ENCODE measurements at places on chromosomes 5 and 9. TPM values are rescaled to one million over a fixed set of nuclear protein-coding genes. Genes with fewer than 3 reads are reported as not detected.

Gene NMUR2
- total RNA-seq, result not detected

Gene GDNF
- 0.27 TPM for total RNA-seq

Gene UQCRQ
- total RNA-seq, result 1,839 TPM

Gene FBN2
- total RNA-seq, result 34.1 TPM

Gene AHRR
- 1.4 TPM for total RNA-seq
